ENCODE measurements at places on chromosomes 3 and 15.

- DNase-seq, result no peak
Observed at GRCh38 chr3:48623851-48624547, 2.4 kb upstream of the TMEM89 start.

GRCh38 chr3:179852142-179852905 lies 184.4 kb downstream of the PEX5L start:
- DNase-seq, result no peak

DNA sequence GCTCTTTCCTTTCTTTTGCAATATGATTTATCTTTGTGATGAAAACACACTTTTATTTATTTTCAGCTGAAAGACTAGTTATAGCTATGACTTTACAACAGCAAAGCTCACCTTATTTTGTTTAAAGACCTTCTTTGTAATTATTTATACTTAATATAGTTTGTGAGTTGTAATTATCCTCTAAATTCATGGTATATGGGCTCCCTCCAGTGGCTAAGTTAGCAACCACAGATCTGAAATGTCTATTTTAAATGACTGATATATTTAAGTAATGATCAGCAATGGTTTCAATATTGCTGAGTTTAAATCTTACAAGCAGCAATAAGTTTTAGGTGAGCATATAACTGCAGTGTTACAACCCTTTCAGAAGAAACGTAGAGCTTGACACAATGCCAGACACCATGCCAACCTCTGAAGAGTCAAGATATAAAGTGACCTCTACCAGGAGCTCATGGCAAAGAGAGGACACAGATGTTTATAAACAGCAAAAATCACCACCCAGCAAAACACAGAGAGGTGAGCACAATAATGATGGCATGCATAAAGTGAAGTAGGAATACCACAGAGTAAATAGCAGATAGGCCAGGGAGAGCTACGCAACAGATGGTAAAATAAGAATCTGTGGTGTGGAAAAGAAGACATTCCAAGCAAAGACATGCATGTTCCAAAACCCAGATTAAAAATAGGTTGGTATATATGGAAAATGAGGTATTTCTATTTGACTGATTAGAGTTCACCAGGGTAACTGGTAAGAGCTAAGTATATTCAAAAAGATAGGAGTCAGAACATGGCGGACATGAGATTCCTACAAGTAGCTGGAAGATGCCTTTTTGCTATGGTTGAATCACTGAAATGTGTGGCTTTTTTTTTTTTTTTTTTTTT lies 143.7 kb upstream of the ZNF385D start:
- DNase-seq, result no peak

- no peak for DNase-seq
Observed at GRCh38 chr15:60004846-60005351, 788 bp downstream of the FOXB1 start.

DNA sequence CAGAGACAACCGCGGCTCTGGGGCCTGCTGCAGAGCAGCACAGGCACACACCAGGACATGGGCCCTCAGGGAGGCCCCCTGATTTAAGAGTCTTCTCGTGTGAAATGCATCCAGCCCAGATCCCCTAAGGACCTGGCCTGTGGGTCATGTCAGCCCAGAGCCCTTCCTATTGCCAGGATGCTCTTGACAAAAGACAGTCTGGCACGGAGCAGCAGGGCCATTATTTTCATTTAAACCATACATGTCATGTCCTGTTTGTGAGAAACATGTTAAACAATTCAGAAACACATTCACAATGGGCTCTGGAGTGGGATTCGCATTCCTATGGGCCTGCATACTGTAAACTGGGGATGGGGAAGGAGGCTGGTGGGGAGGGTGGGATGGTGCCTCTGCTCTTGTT lies 367.4 kb upstream of the WNT5A start:
- no peak for DNase-seq

DNA sequence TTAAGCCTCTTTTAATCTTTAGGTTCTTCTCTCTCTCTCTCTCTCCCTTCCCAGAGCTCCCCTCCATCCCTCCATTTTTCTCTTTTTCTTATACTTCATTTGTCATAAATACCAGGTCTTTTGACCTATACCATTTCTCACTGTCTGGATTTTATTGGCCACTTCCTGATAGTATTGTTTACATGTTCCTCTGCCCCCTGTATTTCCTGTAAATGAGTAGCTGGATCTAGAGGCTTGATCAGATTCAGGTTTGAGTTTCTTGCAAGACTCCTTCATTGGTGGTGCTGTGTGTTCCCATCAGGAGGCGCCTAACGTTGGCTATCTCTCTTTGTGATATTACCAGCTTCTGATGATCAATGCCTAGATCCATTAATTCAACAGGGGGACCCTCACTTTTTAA lies 42.2 kb downstream of the DAPK2 start:
- DNase-seq, result no peak

- DNase-seq, result no peak
Observed at GRCh38 chr3:195033531-195034091, 237.3 kb downstream of the XXYLT1 start.

DNA sequence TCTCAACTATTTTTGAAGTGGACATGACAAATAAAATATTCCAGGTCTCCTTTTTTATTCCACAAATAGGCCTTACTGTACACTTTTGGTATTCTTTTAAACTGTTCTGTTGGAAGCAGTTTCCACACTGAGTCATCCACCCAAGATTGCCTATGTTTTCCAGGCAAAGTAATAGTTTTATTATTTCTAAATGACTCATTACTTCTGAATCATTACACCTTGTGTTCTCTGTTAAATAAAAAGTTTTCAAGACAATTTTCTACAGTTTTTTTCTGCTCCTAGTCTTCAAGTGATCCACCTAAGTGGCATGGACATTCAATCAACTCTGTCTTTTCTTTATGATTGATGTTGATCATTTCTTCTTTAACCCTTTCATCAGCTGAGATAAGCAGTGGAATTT lies 26.5 kb downstream of the PPP2R3A start:
- DNase-seq, result no peak

- no peak for DNase-seq
Observed at GRCh38 chr3:3783210-3783609, 16.0 kb upstream of the LRRN1 start.

GRCh38 chr3:194671511-194671899 lies 486 bp downstream of the LSG1 start:
- DNase-seq, result no peak

DNA sequence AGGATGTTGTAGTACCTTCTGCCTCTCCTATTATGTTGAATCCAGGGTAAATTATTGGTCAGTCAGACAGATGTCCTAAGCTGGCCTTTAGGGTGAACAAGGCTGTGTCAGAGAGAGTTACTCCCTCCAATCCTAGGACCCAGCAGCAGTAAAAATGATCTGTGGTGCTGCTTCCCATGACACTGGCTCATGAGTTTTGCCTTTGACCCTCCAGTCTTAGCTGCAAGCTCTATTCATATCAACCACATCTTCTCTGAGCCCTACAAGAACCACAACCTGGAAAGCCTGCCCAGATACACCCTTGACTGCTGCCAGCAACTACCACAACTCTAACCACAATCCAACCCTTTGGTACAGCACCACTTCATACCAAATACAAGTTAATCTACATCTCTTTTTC lies 27.2 kb upstream of the PHLDB2 start:
- peak; percentile 45 for DNase-seq

- no peak for DNase-seq
Observed at GRCh38 chr15:64051407-64052259, 5.3 kb upstream of the DAPK2 start.

GRCh38 chr3:49802719-49803464 lies at the start of gene INKA1:
Gene INKA1, plus strand, starts transcription at chr3:49803261. Its CDS starts 132 bp downstream, at chr3:49803393.
- peak; percentile 76 for DNase-seq

- no peak for DNase-seq
Observed at GRCh38 chr3:53518495-53518981, 24.1 kb downstream of the CACNA1D start.

GRCh38 chr15:41630616-41631217 lies 29.5 kb upstream of the MGA start:
- no peak for DNase-seq

DNA sequence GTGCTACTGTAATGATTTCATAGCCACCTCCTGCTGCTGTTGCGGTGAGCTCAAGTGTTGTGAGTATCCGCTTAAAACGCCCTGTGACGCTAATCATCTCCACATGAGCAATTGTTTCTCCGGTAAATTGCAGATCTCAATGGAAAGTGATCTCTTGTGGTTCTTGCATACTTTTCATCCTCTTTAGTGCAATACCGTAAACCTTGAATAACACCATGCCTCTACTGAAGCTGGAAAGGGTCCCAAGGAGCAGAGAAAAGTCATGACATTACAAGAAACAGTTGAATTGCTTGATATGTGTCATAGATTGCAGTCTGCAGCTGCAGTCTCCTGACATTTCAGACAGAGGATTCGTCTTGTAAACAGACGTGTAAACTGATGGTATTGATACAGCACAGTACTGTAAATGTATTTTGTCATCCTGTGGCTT lies 6.0 kb upstream of the CEMIP start:
- no peak for DNase-seq
